Mucosa of descending colon (tissue), 3 donors: ENCODE measurements at places on chromosomes 12 and 14. TPM values are rescaled to one million over a fixed set of nuclear protein-coding genes. Genes with fewer than 3 reads are reported as not detected.

OTUB2 gene
- total RNA-seq: 1.4 TPM

- DNase-seq: no peak
Measured at GRCh38 chr14:77439861-77440260, 16.5 kb upstream of the NOXRED1 start.

GRCh38 chr12:78359520-78359919 is 505.1 kb upstream of the SYT1 start:
- no peak for DNase-seq

TMPRSS12 gene
- not detected for total RNA-seq

DNA sequence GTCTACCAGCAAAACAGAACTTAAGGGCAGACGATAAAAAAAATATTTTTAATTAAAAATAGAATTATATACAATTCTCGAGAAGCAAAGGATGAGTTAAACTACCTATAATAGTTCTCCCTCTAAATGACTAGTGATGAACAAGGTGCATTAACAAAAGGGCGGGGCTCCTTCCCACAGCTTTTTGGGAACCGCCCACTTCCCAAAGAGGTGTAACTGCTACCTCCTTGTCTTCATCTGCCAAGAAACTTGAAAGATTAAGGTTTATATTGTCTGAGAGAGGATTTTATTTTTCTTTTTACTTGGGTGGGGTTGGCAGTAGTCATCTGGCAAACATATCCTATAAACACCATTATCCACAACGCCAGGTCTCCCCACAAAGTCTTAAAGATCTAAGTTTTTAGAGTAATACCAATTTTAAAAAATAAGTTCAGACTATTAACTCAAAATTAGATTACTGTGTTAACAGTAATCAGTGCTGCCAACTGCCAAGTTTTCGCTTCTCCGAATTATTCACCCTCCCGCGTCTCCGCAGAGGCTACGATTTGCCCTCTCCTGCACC is 938 bp downstream of the RALGAPA1 start:
- peak; percentile 66 for DNase-seq

GRCh38 chr14:100618763-100619320 is 31.6 kb upstream of the BEGAIN start:
- DNase-seq: no peak

- no peak for DNase-seq
Measured at GRCh38 chr12:75809746-75810145, 221.8 kb downstream of the PHLDA1 start.

TEX52 gene
- not detected for total RNA-seq

DNA sequence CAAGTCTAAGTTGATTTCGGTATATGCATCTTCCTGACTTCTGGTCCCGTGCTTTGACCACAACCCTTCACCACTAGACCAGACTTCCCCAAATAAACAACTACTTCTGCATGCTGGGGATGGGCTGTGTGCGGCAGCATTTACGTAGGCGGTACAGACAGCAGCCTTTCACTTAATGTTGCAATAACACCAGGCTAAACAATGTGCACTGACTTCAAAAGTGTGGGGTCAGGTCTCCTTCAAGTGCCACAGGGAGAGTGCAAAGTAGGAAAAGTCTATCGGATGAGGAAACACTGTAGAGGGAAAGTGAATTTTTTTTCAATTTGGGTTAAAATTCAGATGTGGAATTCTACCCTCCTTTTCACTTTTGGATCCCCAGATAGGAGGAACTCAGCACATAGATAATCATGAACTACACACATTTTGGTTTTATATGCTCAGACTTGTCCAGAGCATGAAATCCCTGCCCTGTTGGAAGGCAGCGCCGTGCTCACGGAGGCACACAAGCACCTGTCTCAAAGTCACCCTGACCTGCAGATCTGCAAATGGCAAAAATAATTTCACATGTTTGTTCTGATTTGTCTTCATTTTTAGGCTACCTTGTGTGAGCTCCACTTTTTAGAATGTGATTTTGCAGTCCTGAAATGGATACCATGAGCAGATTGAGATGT is 3.6 kb upstream of the FOS start:
- peak; percentile 76 for DNase-seq
